ENCODE measurements at places on chromosomes 2 and 18.

DNA sequence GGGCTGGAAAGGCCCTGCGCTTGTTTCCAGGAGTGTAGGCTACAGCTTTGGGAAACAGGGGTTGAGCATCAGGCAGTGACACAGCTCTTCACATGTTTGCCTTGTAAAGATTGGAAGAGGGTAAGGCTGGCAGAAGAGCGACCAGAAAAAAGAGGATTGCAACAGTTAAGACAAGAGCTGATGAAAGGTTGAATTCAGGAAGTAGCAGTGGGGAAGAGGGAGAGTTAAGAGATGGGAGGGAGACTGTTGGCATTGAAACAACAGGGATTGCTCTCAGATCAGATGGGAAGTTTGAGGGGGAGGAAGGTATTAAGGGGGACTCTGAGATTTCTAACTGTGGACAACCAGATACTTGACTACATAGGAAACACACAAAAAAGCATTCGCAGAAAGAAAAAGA, 96.9 kb downstream of the CTAGE1 start:
- DNase-seq = no peak

DNA sequence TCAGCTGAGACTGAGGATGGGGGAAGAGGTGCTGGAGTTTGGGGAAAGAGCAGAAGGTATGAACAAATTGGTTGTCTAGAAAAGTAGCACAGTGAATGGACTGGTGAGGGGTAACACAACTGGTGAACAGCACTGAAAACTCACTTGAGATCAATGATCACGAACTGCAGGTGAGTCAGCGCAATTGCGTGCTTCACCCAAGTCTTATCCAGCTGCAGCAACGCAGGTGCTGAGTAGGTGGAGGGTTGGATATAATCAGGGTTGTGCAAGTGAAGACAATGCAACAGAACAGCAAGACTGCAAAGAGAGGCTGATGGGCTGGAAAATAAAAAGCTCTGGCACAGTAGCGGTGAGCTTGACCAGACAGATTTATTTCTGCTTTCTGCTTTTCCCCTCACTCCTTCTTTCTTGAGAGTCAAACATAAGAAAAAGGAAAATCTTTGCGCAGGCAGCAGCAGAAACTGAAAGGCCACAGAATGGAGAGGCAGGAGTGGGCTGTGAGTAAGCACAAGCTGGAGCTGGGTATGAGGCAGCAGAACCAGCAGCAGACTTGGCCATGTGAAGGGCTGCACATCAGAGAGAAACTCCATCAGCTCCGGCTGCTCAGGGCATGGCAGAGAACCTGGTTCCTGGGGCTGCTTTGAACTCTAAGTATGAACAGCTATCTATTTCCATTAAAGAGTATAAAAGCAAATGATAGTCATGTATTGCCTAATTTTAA, 99.4 kb upstream of the ARL5A start:
- DNase-seq = no peak

DNA sequence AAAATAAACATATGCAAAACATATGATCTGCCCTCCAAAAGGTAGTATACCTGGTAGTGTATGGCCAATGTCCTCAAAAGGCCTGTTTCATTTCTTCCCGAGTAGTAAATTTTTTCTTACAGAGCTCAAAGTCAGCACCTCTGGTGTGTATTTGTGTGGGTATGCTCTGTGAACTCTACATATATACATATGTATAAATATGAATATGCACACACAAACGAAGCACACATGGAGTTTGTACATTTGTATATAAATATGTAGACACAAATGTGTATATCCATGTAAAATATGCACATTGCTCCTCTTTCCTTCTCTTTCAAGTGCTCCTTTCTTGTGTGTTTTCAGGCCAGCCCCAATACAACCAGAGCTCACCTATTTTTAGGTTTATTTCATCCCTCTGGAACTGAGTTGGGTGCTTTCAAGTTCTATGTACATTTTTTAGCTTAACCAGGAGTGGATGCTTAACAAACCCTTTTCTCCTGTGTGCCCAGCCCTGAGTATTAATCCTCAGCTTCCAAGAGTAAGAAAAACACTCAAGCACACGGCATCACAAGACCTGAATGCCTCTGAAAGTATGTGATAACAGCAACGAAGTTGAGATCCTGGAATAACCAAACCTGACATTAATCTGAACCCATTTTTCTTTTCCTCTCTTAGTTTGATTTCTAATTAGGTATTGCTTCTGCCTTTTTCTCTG, 12.2 kb upstream of the GALNT5 start:
- no peak for DNase-seq

- no peak for DNase-seq
Observed at GRCh38 chr2:239298116-239298804, 102.6 kb downstream of the HDAC4 start.
